Breast epithelium (tissue), 4 donors: ENCODE measurements at places on chromosomes 6 and 20.

- DNase-seq, result no peak
Observed at GRCh38 chr6:96814625-96815024, 22.7 kb downstream of the GPR63 start.

DNA sequence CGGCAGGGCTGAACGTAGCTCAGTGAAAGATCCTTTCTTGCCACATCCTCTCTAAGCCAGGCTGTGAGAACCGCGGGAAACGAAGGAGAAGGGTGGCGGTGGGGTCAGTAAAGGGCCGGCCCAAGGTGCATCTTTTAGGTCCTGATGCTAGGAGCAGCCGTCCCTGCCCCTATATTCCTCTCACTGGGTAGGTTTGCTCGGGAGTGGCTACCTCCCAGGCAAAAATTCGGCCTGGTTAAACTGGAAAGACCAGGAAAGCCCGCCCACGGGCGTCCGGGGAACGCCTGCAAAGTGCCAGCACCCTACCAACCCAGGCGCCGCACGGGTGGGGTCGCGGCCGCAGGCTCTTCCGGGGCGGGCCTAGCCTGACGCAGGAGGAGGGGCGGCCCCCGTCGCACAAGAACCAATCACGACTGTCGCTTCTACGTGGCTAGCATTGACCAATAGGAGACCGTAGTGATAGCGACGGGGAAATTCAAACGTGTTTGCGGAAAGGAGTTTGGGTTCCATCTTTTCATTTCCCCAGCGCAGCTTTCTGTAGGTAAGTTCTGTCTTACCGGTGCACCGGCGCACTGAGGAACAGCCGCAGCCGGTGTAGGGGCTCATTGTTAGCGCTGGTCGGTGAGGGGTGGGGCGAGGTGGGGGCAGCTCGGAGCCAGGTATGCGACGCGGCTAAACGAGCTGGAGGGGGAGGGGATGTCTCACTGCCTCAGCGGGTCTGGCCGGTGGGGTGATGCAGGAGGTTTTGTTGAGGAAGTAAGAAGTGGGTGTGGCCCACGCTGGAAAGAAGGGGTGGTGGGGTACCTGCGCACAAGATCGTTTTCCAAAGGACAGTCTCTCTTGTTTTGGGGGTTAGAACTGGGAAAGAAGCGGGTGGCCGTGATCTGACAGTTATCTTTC lies at the start of gene TTK:
TSS of gene TTK (plus strand) at position 477 of the 900 bp plus-strand sequence. CDS start 1,195 bp downstream, outside the sequence.
- peak; percentile 91 for DNase-seq

GRCh38 chr6:37919417-37920157 lies 100.1 kb downstream of the ZFAND3 start:
- no peak for DNase-seq

DNA sequence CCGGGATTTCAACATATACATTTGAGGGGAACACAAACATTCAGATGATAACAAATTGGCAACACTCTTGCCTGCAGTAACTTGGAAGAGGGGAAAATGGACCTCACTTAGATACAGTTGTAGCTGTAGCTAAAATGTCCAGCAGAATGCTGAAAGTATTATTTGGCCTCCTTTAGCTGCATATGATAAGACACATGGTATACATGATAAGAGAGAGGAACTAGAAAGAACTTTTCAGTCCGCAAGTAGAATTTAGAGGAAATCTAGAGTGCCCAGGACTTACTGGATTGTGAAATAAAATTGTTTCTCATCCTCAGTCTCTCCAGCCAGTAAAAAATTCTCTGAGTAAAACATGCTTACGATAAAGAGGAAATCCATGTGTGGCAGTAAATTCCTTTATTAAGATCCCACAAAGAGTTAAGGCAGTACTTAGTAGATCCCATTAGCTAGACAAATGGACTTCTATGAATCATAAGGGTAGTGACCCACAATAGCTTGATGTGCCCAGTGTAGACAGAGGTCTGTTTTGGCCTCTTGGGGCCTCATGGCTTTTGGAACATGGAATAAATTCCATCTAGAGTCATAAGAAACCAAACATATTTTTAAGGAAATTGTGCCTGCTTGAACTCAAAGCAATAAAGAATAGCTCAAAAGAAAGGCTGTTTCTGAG lies 87.9 kb upstream of the RBM24 start:
- no peak for DNase-seq

- no peak for DNase-seq
Observed at GRCh38 chr6:32432050-32432450, 7.6 kb upstream of the HLA-DRA start.
